ENCODE measurements at places on chromosomes 6 and 20.

DNA sequence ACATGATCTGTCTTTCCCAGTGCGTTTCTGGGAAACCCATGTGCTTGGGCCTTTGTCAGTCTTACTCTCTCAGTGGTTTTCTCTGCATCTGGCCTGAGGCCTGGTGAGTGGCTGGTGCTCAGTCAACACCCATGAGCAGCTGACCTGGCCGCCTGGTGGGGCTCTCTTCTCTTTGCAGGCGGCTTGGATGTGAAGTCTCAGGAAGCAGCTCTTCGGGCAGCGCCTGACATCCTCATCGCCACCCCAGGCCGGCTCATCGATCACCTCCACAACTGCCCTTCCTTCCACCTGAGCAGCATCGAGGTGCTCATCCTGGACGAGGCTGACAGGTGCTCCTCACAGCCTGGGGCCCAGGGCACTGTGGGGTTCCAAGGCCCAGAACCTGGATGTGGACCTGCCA, 10.8 kb downstream of the DDX27 start:
- DNase-seq: no peak

DNA sequence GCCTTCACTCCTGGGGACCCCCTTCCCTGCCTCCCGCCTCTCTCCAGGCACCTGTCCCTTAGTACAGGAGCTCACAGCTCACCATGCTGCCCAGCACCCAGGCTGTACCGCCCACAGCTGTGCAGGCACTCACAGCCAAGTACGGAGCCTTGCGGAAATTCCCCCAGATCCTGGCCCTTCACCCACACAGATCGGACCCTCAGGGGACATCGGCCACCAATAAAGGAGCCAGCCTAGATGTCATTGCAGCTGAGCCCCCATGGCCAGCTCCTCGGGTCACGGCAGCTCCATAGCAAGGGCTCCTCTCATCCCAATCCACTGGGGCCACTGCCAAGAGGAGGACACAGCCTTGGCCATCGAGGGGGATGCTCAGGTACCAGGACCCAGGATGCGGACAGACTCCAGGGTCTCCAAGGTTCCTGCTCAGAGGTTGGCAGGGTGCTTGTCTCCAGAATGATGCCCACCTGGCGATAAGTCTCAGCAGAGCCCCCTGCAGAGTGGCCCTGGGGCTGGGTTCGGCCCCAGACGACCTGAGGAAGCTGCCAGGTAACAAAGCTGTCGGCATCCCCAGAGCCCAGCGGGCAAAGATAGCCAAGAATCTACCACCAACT, 82.3 kb downstream of the YTHDF1 start:
- DNase-seq: no peak

GRCh38 chr20:59945175-59945574, 5.0 kb downstream of the FAM217B start:
- DNase-seq: no peak

GRCh38 chr20:3729811-3730540, 2.5 kb upstream of the HSPA12B start:
- no peak for DNase-seq

GRCh38 chr6:25889877-25890853, 16.1 kb upstream of the SLC17A3 start:
- no peak for DNase-seq

Data from stimulated activated CD8-positive, alpha-beta memory T cell treated with anti-CD3 and anti-CD28 coated beads, Interleukin-4, amount 100 ng/mL, for 48 hours (primary cell).